ENCODE measurements at places on chromosomes 12 and 14. TPM values are rescaled to one million over a fixed set of nuclear protein-coding genes. Genes with fewer than 3 reads are reported as not detected.

Gene GALNT6
- total RNA-seq: 12.6 TPM

Gene RASSF9
- not detected for total RNA-seq

Gene OR6C2
- not detected for total RNA-seq

Gene KRT1
- not detected for total RNA-seq

Gene KRT2
- total RNA-seq: not detected

Gene GARIN6
- not detected for total RNA-seq

Gene RPGRIP1
- not detected for total RNA-seq

Gene RNF212B
- total RNA-seq: not detected

Gene SMARCD1
- 111 TPM for total RNA-seq

Gene MBD6
- total RNA-seq: 131 TPM
